ENCODE measurements at places on chromosomes 2 and 18.

DNA sequence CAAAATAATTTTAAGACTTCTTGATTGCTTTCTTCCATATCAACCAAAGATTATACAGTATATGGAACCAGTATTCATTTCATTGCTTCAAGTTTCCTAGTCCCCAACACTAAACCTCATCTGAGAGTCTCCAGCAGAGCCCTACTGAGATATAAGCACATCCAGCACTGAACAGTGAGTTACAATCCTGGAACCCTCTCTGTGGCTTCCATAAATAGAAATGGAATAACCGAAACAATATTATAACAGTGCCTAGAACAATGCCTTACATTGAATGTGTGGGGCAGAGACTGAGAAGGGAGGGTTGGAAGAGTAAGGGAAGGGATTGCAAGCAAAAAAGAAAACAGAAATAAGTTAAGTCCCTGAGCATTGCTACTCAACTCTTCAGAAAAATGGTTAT is 18.9 kb downstream of the AAK1 start:
- no peak for DNase-seq

DNA sequence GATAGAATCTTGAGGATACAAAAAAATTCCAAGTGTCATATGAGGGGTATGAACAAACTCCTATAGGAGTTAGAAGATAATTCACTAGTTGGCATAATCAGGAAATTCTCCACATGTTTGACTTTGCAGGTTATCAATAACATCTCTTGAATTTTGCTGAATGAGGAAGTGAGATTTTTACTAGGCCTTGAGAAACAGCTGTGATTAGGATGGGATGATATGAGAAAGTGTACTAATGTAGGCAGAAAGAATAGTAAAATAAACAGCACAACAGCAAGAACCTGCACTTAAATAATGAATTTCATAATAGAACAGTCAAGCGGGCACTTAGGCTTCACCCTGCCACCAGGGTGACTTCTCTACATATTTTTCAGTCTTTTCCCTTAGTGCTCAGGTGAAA is 570.8 kb upstream of the CRIM1 start:
- no peak for DNase-seq

DNA sequence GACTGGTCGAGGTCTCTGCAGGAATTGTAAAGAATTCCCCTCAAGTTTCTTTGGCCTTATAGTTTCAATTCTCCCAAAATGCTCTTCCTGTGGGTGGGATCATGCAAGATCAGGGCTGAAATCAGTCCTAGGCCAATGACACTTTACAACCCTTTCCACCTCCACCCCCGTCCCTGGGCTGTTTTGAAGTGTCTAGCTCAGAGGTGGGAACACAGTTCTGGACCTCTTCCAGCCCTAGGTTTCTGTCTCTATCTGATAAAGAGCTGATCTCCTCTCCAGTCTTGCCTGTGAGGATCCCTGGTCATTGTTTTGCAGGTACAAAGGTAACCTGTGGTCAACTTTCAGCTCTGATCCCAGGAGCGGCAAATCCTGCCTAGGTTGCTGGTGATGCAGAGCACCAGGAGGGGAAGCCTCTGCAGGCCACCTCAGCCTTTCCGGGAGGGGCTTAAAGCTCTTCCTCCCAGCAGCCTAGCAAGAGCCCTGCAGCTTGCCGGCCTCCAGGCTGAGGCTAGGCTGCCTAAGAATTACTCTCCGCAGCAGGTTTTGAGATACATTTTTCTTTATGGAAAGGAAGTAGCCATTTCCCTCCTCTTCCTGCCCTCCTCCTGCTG is 69.8 kb upstream of the WIPF1 start:
- no peak for DNase-seq

GRCh38 chr2:74292751-74293150 is 50.5 kb downstream of the SLC4A5 start:
- DNase-seq: no peak

- no peak for DNase-seq
Measured at GRCh38 chr2:218192902-218193430, 24.0 kb upstream of the ARPC2 start.

DNA sequence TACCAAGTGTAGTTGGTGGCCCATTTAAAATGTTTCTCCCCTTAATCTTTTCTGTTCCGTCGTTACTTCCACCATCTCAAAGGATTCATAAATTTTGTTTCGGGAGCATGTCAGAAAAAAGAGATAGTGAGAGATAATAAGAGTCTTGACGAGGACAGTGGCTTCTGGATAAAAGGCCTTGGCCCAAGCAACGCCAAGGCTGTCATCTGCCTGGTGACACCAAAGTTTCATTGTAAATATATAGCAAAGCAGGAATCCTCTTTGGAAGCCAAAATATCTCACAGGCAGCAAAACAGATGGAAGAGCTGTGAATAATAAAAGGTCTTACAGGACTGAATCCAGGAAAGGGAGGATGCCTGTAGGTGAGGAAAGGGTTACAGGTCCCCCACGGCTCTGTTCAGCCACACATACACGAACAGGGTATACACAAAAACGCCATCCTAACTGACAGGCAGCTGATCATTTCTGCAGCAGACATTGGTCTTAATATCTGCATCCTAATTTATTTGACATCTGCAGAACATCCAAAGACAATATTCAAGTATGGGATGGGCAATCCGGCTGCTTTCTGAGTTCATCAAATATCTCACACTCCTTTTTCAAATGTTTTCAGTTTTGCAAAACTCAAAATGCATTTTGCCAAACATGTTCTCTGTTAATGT is 382.8 kb downstream of the OSR1 start:
- DNase-seq: no peak

GRCh38 chr2:86035376-86035882 is 70.3 kb downstream of the POLR1A start:
- DNase-seq: no peak

- DNase-seq: no peak
Measured at GRCh38 chr2:9330612-9331270, 92.6 kb downstream of the ITGB1BP1 start.

DNA sequence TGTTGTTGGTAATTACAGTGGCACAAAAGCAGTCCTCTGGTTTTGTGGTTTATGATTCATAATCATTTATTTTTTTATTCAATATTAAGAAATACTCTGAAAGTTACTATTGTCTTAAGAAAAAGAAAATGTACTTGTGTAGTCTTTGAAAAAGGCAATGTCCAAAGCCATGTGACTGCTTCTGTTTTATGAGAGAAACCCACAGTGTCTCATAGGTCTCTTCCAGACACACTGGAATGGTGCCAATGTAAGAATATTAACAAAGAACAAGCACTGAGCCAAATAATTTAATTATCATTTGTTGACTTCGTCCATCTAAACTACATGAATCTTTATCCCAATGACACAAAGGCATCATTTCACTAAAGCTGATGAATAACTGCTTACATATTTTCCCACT is 62.5 kb downstream of the RPRM start:
- no peak for DNase-seq

DNA sequence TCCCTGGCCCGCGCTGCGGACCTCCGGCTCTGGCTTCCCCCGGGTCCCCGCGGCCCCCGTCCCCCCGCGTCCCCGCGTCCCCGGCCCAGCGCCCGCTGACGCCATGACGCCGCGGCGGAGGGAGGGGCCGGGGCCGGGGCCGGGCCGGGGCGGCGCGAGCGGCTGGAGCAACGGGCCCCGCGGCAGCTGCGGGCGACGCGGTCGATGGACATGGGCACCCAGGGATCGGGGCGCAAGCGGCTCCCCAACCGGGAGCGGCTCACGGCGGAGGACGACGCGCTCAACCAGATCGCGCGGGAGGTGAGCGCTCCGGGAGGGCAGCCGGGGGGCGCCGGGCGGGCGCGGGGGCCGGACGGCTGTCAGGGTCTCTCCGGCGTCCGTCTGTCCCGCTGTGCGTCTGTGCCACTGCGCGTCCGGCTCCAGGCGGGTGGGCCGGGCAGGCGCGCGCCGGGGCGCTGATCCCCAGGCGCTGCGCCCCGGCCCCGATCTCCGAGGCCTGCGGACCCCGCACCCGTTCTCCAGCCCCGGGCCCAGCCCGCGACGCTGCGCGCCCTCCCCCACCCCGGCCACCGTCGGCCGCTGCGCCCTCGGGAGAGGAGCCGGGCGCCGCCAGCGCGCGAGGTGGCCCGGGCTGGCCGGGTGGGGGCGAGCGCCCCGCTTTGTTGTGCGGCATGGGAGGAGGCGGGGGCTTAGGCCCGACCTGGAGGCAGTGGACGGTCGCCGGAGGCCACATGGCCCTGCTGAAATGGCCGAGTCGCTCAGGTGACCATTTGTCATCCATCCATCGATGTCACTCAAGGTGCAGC is at the start of gene LRRFIP1:
Gene LRRFIP1 (plus strand): TSS at position 147 of the 806 bp plus-strand sequence. CDS start 58 bp downstream, at position 205.
- no peak for DNase-seq

GRCh38 chr18:43389163-43389562 is 111.9 kb upstream of the SYT4 start:
- DNase-seq: no peak

GRCh38 chr2:62209427-62209991 is 13.6 kb downstream of the B3GNT2 start:
- DNase-seq: no peak

DNA sequence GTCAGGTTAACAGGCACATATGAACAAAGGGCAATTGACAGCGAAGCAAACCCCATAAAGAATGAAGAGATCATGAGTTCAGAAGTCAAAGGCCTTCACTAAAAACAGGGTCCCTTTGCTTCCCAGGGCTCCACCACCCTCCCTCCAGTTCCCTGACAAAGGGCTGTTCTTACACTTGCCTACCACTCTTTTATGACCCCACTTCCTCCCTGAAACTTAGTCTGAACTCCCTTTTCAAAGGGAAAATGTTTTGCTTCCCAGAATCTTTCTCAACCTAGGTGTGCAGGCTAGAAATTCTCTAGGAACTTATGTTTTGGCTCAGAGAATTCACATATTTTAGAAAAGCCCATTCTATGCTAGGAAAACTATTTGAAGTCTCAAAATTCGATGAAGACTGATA is 86.0 kb upstream of the ITGA4 start:
- no peak for DNase-seq

GRCh38 chr2:121386707-121387106 is 101.7 kb upstream of the TFCP2L1 start:
- DNase-seq: no peak

- DNase-seq: no peak
Measured at GRCh38 chr2:99734236-99734635, 244.4 kb upstream of the REV1 start.

DNA sequence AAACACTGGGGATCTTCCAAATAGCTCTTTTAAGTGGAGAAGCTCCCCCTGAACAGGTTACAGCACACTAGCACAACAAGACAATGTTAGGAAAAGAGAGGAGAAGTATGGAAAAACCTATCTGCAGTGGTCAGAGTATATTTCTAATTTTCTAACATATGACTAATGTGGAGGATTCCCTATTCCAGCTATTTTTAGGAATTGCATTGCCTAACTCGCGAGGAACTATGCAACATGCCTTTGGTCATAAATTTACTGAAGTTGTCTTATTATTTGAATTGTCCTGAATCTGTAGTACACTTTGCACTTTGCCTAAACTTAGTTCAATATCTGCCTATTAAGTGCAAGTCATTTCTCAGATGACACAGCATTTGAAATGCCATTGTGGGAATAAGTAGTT is 381.4 kb downstream of the CCDC85A start:
- no peak for DNase-seq

DNA sequence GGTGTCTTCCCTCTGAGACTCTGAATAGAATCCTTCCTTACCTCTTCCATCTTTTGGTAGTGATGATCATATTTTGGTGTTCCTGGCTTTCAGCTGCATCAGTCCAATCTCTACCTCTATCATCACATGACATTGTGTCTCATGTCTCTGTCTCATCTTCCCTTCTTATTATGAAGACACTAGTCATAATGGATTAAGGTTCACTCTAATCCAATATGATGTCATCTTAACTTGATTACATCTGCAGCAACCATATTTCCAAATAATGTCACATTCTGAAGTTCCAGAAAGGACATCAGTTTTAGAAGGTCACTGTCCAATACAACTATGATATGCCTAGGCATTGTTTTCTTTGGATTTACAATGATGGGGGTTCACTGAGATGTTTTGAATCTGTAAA is 31.5 kb downstream of the CMPK2 start:
- no peak for DNase-seq

DNA sequence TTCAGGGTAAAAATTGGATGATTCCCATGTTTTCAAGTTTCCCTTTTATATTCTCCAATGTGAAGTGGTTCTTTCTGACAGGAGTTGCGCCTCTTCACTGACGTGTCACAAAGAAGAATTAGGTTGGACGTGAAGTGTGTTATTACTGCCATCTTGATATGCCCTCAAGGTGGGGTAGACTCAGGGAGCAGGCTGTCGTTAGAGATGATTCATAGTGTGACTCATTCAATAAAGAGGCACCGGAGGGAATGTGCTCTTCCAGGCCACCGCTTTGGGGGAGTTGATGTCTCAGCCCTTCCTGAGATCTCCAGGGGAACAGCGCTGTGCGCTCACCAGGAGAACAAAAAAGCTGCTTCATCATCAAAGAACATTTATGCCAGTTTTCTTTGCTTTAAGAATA is 3.6 kb upstream of the DGKD start:
- DNase-seq: no peak

DNA sequence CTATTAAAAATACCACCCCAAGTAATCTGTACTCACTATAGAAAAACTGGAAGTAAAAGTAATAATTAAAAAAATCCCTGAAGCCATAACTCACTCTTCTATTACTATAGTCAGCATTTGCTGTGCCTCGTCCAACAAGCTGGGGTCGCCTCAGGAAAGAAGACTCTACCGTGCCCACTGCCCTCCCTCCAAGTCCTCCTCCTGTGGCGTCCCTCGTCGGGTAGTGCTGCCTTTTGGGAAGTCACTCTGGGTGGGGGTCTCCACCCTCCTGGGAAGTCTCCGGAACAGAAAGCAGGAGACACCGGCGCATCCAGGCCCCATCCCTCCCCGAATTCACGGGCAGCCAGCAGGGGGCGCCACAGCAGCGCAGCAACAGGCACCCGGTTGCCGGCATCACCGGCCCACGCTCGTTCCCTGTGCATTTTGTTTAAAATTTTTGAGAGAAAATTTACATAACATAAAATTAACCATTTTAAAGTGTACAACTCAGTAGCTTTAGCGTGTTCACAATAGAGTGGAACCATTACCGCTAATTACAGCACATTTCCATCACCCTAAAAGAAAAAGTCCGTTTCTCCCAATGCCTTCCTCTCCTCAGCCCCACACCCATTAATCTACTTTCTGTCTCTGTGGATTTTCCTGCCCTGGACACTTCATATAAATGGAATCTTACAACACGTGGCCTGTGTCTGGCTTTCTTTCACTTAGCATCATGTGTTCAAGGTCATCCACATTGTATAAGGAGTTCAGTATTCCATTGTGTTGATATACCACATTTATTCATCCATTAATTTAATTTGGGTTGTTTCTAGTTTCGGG is 62.2 kb downstream of the ADNP2 start:
- no peak for DNase-seq

GRCh38 chr2:630451-631320 is 46.5 kb downstream of the TMEM18 start:
- no peak for DNase-seq

DNA sequence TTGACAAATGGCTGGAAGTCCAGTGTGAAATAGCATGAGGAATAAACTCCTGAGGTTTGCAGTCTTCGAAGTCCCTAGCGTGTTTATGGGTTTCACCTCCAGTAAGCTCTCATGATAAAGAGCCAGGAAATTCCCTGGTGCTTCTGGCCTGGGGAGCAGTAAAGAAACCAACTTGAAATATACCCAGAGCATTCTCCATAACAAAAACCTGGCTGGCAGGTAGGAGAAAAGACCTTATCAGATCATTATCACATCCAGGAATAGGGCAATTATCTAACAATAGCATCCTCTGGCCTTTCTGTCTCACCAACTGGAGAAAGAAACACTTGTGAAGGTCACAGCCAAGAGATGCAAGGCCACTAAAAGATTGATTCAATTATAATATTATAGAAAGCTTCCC is 513.6 kb upstream of the LRRTM4 start:
- DNase-seq: no peak
